ENCODE measurements at places on chromosomes 13 and 19. TPM values are rescaled to one million over a fixed set of nuclear protein-coding genes. Genes with fewer than 3 reads are reported as not detected.

DNA sequence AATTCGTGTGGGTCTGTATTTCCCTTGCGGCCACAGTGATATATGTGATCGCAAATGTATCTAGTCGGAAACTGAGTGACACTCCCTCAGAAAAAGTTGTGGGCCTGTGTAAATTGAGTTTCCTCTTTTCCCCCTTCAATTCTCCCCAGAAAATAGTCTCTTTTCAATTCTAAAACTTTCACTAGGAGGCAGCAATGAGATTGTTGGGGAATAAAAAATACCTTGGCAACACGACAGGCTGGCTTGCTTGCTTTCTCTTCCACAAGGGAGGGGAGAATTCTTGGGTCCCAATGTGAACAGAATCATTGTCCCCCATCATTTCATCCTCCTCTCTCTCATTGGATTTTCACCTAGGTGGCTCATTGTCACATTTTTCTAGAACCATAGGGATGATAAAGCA, 3.7 kb upstream of the SOX21 start:
- H3K27ac ChIP-seq, result no peak overlapping the region
- H3K27me3 ChIP-seq, result no peaks in the 10 kb centered on the region
- no peaks in the 10 kb centered on the region for H3K4me1 ChIP-seq
- no peak overlapping the region for H3K4me3 ChIP-seq

GRCh38 chr13:34815526-34815925, 126.5 kb upstream of the NBEA start:
- no peak overlapping the region for H3K27ac ChIP-seq
- H3K4me1 ChIP-seq, result no peaks in the 10 kb centered on the region
- no peak for DNase-seq
- no peak overlapping the region for H3K4me3 ChIP-seq
- no peaks in the 10 kb centered on the region for H3K36me3 ChIP-seq

GRCh38 chr19:11024259-11024658, 63.4 kb downstream of the SMARCA4 start:
- H3K4me1 ChIP-seq, result no peaks in the 10 kb centered on the region
- H3K27ac ChIP-seq, result no peak overlapping the region
- no peaks in the 10 kb centered on the region for H3K27me3 ChIP-seq
- H3K36me3 ChIP-seq, result no peaks in the 10 kb centered on the region

The C19orf67 gene
- polyA plus RNA-seq, result not detected

The LGALS7 gene
- not detected for polyA plus RNA-seq

The ATXN8OS gene
- not detected for polyA plus RNA-seq
